Activated naive CD8-positive, alpha-beta T cell treated with anti-CD3 and anti-CD28 coated beads for 36 hours (primary cell): ENCODE measurements at places on chromosomes 2 and 18. TPM values are rescaled to one million over a fixed set of nuclear protein-coding genes. Genes with fewer than 3 reads are reported as not detected.

Gene TMEM182
- 4.5 TPM for total RNA-seq

Gene NT5C1B
- total RNA-seq, result not detected

DNA sequence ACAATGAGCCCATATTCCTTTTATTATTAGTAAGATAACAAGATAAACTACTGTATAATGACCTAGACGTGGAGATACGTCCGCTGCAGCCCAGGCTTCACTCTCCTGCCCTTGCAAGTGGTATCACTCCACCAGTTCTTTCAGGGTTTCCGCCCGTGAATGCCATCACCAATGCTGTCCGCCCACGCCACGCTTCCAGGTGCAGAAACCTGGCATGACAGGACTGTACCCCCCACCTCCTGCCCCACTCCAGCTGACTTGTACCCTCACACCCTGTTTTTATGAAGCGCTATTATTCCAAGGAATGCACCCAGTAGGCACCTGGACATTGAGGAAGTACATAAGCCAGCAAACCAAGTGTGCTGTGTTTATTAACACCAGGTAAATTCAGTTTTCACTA lies 79.8 kb downstream of the MYT1L start:
- no peak for DNase-seq

- DNase-seq, result no peak
These were observed 140.7 kb downstream of the LDLRAD4 start for GRCh38 chr18:13359210-13359609.

- peak; percentile 70 for DNase-seq
These were observed at the start of gene ONECUT2 for GRCh38 chr18:57434536-57435494. Gene ONECUT2, plus strand, starts transcription at chr18:57435374. Its CDS starts 343 bp downstream, at chr18:57435717.

GRCh38 chr18:44731530-44732237 lies 51.0 kb downstream of the SETBP1 start:
- no peak for DNase-seq
